ENCODE measurements at places on chromosomes 4 and X. TPM values are rescaled to one million over a fixed set of nuclear protein-coding genes. Genes with fewer than 3 reads are reported as not detected.

PTCHD1 gene
- total RNA-seq, result not detected

MAGEA2B gene
- not detected for total RNA-seq

CXCL10 gene
- 0.26 TPM for total RNA-seq

CCSER1 gene
- total RNA-seq, result not detected

KLHL34 gene
- 0.72 TPM for total RNA-seq

SLC2A9 gene
- total RNA-seq, result 0.77 TPM

PABPC1L2A gene
- total RNA-seq, result not detected

CEP135 gene
- total RNA-seq, result 18.3 TPM

TEX13B gene
- not detected for total RNA-seq

SPANXN3 gene
- not detected for total RNA-seq

FHDC1 gene
- 0.26 TPM for total RNA-seq

FRG2 gene
- total RNA-seq, result not detected

AFF2 gene
- 0.42 TPM for total RNA-seq

NDNF gene
- total RNA-seq, result 0.11 TPM

CACNA1F gene
- 1.7 TPM for total RNA-seq

CXXC4 gene
- 0.06 TPM for total RNA-seq

KIT gene
- 0.64 TPM for total RNA-seq

CHST7 gene
- 6.7 TPM for total RNA-seq

OPRPN gene
- not detected for total RNA-seq

WNK3 gene
- 0.26 TPM for total RNA-seq

AREG gene
- total RNA-seq, result 0.40 TPM

PABPC4L gene
- not detected for total RNA-seq

JAKMIP1 gene
- 5.3 TPM for total RNA-seq

NCAPG gene
- 66.6 TPM for total RNA-seq

TMPRSS11B gene
- total RNA-seq, result not detected

CYTL1 gene
- total RNA-seq, result not detected

GAGE12E gene
- total RNA-seq, result not detected

Measured in activated naive CD8-positive, alpha-beta T cell treated with anti-CD3 and anti-CD28 coated beads, Interleukin-2, amount 10 ng/mL, durations not matched to agents 7 days and 5 days (primary cell).